ENCODE measurements at places on chromosomes 2 and 18.

GRCh38 chr2:70357684-70358071 is 55.8 kb upstream of the FAM136A start:
- DNase-seq: no peak

DNA sequence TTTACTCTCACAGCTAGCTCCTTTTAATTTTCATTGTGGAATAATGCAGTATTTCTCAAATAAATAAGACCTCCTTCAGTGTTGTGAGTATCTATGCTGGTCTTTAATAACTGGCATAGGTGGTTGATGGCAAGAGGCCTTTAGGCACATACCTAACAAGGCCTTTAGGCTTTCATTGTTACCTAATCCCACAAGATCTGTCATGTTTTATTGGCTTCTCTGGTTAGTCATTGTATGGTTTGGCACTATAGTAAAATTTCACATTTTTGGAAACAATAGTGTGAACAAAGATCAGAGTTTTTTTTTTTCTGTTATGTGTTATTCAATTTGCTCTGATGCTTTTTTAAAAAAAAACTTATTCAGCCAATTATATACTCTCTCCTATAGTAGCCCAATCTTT is 89.8 kb upstream of the NEUROD1 start:
- no peak for DNase-seq

DNA sequence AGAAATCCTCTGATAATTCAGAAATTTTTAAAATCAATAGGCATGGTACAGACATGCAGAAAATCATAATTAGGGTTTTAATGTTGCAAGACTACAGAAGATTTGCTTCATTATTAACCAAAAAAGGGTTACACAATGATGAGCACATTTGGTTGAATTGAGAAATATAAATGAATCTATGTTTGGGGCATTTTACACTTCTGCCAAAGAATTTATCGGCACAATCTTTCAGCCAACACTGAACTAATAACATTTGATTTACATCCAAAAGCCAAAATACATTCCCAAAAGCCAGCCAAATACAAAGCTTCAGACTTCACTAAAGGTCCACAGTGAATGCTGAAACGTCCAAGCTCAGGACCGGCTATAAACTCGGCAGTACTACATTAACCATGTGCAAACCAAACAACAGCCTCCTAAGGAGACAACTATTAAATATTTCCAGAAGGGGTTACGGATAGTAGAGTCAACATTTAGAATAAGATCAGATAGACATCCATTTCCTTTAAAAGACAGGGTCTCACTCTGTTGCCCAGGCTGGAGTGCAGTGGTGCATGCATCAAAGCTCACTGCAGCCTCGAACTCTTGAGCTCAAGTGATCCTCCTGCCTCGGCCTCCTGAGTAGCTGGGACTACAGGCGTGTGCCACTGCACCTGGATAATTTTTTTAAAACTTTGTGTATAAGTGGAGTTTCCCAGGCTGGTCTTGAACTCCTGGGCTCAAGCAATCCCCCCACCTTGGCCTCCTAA is 29.4 kb downstream of the SPRED2 start:
- no peak for DNase-seq

GRCh38 chr2:147197754-147198483 is 646.9 kb upstream of the ACVR2A start:
- DNase-seq: no peak

DNA sequence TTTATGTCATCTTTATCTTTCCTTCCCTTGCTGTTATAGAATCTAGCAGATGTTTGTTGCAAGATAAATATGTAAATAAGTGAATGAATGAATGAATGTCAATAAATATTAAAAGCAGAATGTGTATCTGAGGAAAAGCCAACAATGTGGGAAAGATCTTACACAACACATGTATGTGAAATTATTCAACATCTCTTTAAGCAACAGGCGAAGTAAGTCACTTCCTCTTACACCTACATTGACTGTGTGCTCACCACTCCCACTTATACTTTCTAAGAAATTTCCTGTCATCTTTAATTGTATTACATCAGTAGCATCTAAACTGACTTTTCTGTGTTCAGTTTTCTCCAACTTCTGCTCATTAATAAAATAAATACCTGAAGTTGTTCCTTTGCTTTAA is 43.0 kb downstream of the RAD51AP2 start:
- DNase-seq: no peak

- DNase-seq: no peak
Measured at GRCh38 chr2:46963941-46964673, 48.5 kb upstream of the MCFD2 start.

DNA sequence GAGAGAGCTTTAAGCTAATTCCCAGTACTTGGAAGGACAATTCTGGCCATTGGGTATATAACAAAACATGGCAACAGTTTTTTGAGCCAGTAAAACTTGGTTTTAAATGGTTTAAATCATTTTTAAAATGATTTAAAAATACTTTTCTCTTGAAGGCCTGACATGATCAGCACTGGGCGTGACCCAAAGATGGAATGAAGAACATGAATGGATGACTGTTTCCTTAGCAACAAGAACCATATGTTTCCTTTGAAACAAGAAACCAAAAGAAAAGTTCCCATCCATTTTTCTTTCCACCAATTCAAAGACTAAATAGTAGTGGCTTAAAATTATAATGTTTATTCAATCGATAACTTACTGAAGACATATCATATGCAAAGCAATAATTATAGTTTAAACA is 348.3 kb upstream of the FIGN start:
- DNase-seq: no peak

DNA sequence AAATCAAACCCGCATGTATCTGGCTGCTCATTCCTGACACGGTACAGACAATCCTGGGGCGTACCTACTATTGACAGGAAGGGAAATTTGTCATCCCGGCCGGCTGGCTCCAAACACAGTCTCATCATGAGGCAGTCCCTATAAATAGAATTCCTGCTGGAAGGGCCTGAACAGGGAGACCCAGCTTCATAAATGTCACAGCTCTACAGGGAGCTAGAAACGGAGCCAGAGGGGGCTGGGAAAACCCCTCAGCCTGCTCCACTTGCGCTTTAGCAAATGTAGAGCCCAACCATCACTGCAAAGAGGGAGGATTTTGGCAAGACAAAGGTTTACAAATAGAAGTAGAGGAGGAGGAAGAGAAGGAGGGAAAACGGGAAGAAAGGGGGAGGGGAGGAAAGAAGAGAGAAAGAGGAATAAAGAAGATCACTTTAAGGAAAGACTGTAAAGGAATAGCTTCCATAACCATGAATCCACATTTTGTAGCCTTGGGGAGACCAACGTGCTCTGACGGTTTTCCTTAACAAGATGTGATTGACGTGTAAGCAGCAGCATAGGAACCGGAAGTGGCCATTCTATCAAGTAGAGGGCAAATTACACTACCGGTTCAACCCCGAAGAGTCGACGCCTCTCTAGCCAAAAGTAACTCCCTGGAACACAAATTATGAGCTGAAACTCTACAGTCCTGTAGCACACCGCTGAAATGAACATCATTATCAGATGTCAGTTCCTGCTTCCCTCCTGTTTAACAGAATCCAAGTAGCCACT is 56.8 kb upstream of the TTN start:
- no peak for DNase-seq

DNA sequence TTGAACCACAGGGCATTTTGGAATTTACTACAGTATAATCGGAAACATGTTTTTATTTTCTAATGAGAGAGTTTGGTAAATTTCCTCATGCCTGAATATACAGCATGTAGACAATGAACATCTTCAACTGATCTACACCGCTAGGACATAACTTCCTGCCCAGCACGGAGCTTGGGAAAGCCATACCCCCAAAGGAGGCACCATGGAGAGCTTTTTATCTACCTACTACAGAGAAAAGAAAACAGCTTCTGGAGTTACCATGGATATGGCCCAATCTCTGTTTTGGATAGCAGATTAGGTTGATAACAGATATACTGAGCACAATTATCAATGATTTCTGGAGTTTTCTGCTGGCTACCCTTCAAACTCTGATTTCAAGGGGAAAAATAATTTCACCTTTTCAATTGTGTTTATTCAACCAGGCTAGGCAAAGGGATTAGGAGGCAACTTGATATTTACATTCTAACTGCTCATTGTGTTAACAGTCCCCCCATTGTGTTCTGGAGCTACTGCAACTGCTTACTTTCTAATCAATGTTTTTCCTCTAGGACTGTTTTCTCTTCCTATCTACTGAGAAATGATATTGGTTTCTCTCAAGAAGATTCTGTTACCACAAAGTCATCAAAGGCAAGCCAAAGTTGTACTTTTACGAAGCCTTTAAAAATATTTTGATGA is 123.0 kb upstream of the ARHGAP28 start:
- no peak for DNase-seq

DNA sequence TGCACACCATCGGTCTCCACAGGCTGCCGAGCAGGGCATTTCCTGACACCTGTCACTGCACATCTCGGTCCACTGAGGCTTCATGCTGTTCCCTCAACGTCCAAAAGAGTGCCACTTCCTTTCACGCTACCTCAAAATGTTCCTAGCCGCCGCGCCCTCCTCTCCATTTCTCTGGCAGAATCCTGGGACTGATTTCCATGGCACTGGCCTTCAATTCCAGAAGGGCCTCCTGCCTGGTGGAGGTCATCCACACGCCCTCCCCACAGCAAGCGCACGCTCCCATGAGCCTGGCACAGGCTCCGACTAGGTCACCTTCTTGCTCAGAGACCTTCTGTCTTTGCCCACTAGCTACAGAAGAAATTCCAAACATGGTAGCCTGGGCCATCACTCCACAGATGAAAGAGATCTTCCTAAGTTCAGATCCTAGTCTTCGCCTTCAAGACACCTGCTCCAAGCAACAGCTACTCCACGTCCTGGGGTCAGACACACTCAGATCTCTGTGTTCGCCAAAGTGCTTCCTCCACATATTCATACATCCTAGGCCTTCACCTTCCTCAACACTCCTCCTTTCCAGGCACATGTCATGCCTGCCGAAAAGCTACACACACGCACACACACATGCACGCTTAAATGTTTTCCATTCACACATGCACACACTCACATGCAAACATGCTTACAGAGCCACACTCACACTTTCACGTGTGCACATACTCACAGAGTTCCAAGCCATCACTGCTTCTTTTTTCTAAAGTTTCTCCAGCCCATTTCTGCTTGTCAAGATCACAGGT is 94.0 kb downstream of the PXDN start:
- DNase-seq: no peak

DNA sequence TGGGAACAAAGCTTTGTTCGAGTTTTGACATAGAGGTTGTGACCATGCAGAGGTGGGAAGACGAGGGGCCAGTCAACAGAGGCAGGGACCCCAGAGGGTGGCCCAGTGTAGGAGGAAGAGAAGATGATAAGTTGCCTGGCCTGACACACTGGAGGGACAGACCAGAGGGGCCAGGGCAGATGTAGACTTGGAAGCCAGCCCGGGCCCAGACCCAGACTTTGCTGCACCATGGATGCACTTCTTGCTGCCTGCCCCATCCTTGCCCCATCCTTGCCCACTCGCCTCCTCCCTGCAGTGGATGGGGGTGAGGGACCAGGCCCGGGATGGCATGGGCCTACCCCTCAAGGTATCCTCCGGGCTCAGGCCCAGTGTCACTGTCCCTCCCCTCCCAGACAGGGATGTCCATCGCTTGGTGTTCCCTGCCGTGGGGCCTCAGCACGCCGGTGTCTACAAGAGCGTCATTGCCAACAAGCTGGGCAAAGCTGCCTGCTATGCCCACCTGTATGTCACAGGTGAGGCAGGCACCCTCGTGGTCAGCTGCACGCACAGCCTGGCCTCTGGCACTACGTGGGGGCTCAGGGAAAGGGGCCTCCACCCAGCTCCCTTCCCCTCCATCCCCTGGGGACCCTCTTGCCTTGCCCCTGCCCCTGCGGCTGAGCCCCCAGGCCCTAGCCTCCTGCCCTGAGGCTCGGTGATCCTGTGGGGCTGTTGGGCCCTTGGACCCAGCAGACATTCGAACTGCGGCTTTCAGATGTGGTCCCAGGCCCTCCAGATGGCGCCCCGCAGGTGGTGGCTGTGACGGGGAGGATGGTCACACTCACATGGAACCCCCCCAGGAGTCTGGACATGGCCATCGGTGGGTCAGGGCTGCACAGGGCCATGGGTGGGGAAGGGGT is 27.0 kb upstream of the GMPPA start:
- no peak for DNase-seq

GRCh38 chr2:216415541-216415940 is 3.3 kb downstream of the SMARCAL1 start:
- no peak for DNase-seq

- no peak for DNase-seq
Measured at GRCh38 chr2:241191081-241191480, 2.6 kb downstream of the ANO7 start.

GRCh38 chr18:31563778-31564177 is 27.9 kb upstream of the TTR start:
- DNase-seq: no peak

DNA sequence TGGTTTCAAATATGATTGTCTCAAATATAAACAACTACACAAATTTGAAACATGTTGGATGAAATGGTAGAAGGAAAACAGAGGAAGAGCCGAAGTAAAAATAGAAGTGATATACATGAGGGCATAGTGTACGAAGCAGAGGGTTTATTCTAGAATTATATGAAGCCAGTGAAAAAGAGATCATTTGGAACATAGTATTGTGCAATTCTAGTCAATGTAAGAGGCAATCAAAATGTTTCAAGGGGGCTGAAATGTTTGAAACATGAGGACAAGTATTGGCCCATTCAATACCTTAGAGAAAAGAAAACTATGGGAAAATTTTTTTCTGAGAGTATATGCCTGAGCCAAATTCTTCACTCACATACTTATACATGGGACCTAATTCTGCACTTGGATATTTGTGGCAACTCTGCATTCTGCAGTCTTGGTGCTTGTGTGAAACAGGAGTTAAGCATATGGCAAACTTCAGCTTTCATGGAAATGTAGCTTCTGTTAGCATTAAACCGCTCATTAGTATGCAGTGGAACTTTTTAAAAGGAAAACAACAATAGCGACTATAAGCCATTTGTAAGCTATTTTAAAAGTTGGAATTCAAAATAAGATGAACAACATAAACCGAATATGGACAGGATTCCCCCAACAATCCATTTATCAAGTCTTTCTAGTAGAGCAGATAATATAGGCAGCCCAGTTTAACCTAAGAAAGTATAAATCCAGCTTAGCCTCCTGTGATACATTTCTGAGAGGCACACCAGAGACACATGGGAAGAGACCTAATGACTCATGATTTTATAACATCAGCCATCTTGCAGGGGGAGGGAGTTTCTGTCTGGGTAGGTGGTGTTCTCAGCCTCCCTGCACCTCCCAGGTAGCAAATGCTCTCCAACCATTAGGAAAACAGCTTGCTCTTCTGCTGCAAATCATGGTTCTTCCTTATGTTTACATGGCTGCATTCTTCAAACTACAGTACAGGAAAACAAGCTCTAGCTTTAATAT is 197.8 kb downstream of the PAX3 start:
- no peak for DNase-seq

DNA sequence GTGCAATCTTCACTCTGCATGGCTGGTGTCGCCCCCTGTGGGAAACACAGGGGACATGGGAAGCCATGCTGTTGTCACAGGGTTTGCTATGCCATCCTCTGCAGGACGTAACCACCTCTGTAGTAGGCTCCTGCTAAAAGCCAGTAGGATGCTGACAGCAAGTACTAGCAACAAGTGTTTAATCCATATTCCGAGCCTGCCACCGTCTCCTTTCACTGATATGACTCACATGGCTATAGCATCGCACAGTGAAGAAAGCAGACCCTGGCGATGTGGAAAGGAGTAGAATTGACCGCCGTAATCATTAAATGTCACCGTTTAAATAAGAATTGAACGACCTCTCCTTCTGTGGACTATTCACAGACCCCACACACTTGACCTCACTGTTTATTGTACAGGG is 57.8 kb downstream of the CD8B2 start:
- no peak for DNase-seq

- no peak for DNase-seq
Measured at GRCh38 chr2:86661333-86661732, 37.7 kb upstream of the RNF103 start.
